ENCODE measurements at places on chromosomes 16 and 17.

DNA sequence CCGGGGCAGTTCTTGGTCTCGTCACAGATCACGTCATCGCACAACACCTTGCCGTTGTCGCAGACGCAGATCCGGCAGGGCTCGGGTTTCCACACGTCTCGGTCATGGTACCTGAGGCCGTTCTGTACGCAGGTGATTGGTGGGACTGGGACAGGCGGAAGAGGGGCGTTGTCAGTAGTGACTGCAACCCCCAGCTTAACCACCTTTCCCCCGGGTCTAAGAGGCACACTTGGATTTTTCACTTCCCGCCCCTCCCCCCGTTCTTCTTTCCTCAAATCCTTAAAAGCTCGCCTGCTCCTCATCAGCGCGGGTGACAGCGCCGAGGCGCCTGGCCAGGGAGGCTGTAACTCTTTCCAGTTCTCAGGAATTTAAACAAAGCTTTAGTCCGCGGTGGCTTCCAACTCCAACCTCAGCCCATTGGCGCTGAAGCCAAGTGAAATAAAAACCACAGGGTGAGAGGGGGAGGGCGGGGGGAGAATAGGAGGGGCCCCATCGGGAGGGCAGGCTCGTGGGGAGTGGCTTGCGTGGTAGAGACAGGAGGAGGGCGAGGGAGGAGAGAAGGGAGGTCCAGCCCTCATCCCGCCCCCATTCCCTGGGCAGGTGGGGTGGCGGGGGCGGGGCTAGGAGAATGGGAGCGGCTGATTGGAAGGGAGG is 1.5 kb downstream of the COL1A1 start:
- peak; percentile 33 for DNase-seq

DNA sequence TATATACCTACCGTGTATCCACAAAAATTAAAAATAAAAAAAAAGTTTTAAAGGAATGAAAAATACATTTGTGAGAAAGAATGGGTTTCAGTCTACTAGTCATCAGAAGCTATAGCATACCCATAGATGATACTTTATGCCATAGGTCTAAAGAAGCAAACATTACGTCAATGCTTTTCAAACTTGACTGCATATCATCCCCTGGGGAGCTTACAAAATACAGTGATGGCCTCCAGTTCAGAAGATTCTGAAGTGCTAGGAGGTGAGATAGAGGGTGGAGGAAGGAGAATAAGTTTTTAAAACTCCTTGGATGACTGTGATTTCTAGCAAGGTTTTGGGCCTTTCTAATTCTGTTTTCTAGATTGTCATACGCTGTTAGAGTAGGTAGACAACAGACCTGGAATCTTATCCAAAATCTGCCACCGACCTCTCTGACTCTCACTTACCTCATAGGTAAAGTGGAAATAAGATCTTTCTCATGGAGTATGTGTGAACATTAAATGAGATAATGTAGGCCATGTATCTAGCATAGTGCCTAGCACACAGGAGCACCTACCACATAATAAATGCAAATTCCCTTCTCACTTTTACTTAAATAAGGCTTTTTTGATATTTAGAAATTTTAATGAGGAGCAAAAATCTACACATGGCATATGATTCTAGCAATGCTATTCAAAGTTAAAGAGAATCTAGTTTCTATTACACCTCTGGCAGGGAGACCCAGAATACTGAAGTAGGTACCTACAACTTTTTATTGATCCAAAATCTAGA is 12.4 kb downstream of the MMD start:
- no peak for DNase-seq

- peak; percentile 96 for DNase-seq
These were observed 47.4 kb upstream of the JPH3 start for GRCh38 chr16:87554754-87555427.

DNA sequence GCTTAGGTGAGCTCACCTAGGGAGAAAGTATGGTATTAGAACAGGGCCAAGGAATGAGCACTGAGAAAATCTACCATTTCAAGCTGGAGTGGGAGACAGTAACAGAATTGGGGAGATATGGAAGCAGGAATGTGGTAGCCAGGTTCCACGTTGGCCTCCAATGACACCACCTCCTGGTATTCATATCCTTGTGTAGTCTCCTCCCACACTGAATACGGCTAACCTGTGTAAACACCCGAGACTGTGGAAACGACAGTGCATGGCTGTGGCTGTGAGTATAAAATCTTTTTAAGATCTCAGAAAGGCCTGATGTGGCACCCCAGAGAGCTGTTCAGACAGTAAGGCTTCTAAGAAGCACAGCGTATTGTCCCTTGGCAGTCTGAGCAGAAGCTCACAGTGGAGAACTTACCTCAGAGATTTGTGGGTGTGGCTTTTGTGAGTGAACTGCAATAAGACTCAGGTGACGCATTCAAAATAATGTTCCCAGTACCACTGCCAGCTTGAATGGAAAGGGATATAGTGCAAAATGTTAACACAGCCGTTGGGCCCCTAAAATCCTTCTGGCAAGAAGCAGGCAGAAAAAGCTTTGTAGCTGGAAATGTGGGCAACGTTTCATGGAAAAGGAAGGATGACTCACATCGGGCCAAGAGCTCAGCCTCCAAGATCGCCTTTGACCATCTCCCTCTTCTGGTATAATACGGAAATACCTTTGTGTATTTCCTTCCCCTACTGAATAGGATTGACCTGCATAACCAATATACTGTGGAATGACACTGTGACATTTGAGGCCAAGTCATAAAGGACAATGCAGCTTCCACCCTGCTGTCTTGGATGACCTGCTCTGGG is 14.4 kb downstream of the SDR42E1 start:
- peak; percentile 13 for DNase-seq

- no peak for DNase-seq
These were observed 15.4 kb upstream of the MEAK7 start for GRCh38 chr16:84519855-84520254.

DNA sequence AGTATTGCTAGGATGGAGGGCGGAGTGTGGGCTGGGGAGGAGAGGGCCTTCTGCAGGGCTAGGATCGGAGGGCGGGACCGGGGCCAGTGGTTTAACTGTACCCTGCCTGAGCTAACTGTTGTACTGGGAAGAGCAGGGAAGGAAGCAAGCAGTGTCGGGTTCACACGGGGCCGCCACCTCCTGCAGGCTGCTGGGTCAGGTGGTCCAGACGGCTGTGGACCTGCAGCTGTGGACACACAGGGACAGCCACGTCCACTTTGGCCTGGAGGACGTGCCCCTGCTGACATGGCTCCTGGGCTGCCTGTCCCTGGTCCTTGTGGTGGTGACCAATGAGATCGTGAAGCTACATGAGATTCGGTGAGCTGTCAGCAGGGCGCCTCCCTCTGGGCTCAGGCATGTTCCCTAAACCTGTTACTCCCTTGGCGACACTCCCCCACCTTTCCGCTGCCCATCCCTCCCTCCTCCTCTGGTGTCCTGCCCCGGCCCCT is 16.6 kb downstream of the CASKIN2 start:
- no peak for DNase-seq

- no peak for DNase-seq
These were observed 4.0 kb upstream of the FBXL20 start for GRCh38 chr17:39405436-39405835.

DNA sequence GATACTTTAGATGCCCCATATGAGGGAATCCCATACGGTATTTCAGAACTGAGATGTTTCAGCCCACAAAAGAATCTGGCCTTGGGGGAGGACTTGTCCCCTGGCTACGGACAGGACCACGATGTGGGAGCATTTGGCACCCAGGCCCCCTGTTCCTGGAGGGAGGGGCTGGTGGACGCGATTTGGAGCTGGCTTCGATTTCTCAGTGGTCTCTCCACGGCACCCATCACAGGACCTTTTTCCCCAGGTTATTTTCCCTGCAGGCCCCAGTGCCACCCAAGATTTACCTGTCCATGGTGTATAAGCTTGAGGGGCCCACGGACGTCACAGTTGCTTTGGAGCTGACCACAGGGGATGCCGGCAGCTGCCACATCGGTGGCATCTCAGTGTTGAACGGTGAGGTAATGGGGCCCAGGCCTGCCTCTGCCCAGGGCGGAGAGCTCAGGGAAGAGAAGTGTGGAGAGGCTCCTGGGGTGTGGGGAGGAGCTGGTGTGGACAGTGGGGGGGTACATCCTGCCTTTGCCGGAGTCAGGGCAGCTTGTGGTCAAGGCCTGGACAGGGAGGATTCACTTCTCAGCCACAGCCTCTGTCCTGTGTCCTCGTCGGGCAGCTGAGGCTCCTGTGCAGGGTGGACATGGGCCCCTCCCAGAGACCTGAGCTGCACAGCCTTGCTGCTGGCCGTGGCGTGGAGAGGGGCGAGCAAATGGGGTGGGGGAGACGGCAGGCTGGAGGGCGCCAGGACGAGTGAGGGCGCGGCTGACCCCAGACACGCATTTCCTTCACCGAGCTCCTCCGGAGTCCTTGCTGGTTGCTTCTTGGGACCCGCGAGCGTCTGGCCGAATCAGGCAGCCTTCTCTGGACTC is 9.9 kb downstream of the ENGASE start:
- DNase-seq, result no peak

GRCh38 chr16:67528222-67528869 is at the start of gene RIPOR1:
Gene RIPOR1, plus strand, starts transcription at chr16:67528829. Its CDS starts 9,618 bp downstream, at chr16:67538447.
- DNase-seq, result peak; percentile 51

- DNase-seq, result no peak
These were observed 265.2 kb upstream of the TNRC6C start for GRCh38 chr17:77693301-77693700.

GRCh38 chr17:63274146-63274545 is 172.0 kb downstream of the CYB561 start:
- no peak for DNase-seq

Data from inflammatory macrophage treated with lipopolysaccharide for 4 hours (primary cell).